ENCODE measurements at places on chromosomes 12 and 14.

GRCh38 chr12:3182426-3182825 is 105.2 kb downstream of the TSPAN9 start:
- ATAC-seq: no peak

DNA sequence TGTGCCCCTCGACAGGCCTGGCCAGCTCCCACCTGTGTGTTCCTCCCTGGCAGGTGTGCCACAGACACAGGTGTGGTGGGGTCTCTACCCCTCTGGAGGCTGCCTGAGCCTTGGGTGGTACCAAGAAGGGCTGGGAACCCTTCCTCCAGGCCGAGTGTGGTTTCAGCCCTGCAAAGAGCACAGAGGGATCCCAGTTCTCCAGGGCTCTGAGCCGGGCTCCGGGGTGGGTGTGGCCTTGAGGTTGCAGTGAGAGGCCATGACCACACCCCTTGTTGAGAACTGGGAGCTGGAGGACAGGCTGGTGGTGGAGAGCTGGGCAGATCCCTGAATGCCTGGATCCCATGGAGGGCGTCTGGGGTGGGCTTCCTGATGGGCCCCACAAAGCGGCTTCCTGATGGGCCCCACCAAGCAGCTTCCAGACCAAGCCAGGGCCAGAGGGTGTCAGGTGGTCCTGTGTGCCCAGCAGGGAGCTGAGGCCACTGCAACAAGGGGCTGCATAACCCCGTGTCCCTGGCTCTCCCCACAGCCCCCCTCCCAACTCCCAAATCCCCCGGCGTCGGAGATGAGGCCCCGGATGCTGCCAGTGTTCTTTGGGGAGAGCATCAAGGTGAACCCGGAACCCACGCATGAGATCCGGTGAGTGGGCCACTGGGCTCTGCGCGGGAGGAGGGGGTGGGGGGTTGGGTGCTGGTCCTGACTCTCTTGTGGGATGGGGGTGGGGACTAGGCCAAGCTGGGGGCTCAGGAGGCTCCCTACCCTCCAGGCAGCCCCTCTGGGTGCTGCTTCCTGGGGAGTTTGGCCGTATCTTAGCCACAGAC is 16.6 kb downstream of the RFLNA start:
- ATAC-seq: no peak

GRCh38 chr14:34013721-34014060 is 62.8 kb upstream of the EGLN3 start:
- no peak for ATAC-seq

DNA sequence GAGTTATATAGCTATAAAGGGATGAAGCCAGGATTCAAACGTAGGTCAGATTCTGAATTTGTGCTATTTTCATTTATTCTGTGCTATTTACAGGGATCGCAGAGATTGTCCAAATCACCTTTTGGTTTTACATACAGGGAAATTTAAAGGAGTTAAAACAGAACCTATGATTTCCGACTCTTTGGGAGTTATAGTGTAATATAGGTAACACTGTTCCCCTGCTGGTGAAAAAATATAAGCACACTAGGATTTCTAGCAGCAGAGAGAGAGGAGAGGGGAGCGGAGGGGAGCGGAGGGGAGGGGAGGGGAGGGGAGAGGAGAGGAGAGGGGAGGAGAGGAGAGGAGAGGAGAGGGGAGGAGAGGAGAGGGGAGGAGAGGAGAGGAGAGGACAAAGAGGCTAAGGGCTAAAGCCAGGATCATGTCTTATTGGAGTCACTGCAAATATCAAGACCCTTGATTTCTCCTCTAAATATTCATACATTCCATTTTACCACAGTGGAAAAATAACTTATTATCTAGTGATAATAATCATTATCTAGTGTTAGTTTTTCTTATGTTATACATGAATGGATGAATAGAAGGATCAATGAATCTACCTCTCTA is 46.2 kb upstream of the KCNH5 start:
- ATAC-seq: no peak

- no peak for ATAC-seq
Measured at GRCh38 chr12:64255249-64255648, 33.2 kb upstream of the KICS2 start.

DNA sequence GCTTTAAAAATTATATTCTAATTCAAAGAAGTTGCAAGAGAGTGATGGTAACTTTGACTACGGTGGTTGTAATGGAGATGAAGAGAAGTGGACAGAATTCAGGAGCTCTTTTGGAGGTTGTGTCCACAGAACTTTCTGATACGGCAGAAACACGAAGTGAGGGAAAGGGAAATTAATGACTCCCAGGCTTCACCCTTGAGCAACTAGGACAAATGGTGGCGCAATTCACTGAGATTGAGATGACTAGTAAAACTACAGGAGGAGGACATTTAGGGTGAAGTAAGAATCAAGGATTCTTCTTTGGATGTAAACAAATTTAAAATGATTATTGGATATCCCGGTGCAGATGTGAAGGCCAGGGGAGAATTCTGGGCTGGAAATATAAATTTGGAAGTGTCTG is 212.6 kb downstream of the PTPRO start:
- no peak for ATAC-seq

DNA sequence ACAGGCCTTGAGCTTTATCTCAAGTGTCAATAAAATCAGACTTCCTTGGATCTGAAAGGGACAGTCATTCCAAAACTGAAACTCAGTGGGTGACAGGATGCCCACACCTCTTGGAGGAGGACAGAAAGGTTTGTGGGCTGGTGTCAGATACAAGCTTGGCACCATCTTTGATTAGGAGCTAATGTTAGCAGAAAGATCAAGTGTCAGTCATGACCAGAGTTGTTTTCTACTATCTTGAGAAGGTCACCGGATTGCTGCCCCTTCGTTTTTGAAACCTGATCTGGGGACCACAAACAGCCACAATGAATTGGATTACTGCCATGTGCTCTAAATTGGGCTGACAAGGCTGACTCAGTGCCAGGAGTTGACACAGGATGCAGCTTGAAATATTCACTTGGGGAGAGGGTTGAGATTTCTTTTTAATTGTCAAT is 88.3 kb downstream of the OTOGL start:
- ATAC-seq: no peak

GRCh38 chr14:63603749-63604277 is 37.9 kb downstream of the WDR89 start:
- no peak for ATAC-seq

DNA sequence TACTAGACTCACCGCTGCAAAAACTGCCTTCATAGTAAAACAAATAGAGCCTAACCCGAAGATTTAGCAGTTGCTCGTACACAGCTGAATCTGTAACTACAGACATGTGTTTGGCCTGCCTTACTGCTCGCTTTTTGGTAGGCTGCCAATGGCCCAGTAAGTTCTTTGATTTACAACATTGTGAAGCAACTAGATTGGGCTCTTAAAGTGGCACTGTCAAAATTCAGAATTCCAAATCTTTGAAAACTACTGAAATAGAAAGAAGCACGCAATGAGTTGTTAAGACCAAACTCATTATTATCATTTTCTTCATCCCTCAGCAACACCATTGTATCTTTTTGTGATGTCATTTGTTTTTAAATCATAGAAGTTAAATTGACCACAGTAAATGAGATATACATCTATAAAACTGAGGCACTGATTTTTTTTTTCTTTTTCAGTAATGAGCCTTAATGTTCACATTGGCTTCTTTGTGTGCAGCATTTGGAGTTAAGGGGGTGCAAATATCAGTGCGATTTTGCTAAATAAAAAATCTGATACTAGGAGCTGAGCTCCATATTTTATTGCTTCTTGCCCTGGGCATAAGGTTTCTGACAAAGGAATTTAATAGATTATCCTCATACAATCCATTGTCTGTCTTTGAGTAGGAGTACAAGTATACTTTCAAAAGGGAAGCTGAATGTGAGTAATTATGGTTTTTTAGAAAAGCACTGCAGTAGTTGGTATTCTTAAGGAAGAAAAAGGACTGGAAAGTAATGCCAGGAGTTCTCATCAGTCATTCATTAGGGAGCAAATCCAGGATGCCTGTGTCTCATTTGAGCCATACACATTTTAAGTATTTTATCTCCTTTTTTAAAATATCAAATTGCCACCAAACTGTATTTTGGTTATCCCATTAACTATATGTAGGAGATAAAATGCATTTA is 138.5 kb downstream of the KICS2 start:
- ATAC-seq: no peak

DNA sequence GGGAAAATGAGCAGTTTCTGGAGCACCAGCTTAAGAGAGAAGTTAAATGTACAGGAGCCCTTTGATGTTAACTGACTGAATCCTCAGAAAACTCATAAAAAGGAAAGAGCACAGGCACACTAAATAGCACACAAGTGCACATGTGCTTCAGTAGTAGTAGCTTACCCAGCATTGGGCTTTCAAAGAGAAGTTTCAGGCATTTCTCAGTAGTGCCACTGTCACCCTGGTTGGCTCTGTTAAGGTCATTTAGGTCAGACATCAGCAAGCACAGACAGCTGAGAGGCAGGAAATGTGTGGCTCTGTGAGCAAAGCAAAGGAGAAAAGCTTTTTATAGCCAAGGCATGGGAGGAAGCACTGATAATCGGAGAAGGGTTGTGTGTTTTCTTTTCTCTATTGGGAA is 96.3 kb upstream of the HIF1A start:
- no peak for ATAC-seq

DNA sequence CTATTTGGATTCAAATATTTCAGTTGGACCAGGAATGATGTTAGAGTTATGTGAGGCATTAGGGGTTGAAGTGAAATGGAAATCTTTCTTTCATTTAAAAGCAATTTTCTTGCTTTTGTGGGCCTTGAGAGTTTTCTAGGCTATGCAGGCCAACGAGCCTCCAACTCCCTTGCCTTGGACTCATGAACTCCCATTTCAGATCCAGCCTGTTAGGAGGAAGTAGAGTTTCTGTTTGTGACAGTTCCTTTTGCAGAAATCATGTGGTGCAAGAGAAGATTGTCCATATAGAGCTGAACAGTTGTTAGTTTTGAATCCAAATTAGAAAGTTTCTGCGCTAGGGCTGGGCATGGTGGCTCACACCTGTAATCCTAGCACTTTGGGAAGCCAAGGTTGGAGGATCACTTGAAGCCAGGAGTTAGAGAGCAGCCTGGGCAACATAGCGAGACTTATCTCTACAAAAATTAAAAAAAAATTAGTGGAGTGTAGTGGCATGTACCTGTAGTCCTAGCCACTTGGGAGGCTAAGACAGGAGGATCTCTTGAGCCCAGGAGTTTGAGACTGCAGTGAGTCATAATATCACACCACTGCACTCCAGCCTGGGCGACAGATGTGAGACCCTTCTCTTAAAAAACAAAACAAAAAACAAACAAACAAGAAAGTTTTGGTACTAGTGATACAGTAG is 47.3 kb upstream of the MED13L start:
- ATAC-seq: no peak

DNA sequence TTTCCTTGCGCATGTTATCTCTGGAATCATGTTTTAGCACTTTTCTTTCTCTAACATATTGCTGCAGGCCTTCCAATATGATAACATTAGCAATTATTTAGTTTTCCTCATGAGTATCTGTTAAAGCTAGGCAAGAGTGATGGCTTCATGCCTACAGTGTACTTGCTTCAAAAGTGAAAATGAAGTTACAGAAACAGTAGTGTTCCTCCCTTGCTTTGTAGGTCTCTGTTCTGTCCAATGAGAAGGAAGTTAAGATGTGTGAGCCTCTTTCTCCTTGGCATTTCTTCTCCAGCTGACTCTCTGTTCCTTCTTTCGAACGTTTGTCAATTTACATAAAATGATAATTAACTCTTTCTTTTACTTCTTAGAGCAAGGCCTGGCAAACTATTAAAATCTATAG is 22.2 kb downstream of the LRRIQ1 start:
- ATAC-seq: no peak

GRCh38 chr12:121512561-121512960 is 68.3 kb downstream of the KDM2B start:
- ATAC-seq: no peak

- peak; percentile 100 for ATAC-seq
Measured at GRCh38 chr12:116172224-116172849, 105.2 kb downstream of the MED13L start.

DNA sequence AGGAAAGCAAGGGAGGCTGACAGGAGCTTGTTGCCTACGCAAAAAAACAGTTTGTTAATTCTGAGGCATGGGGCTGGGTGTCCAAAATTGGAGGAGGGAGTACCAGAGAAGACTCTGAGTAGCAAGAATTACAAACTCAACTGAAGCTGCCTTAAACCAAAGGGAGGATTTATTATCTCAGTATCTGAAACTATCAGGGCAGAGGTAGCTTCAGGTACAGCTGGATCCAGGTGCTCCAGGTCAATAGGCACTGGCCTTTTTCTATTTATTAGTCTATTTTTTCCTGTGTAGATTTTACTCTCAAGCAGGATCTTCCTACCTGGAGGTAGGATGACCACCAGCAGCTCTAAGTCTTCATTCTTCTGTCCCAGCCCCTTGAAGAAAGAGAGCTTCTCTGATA is 135.3 kb upstream of the NCOR2 start:
- no peak for ATAC-seq

DNA sequence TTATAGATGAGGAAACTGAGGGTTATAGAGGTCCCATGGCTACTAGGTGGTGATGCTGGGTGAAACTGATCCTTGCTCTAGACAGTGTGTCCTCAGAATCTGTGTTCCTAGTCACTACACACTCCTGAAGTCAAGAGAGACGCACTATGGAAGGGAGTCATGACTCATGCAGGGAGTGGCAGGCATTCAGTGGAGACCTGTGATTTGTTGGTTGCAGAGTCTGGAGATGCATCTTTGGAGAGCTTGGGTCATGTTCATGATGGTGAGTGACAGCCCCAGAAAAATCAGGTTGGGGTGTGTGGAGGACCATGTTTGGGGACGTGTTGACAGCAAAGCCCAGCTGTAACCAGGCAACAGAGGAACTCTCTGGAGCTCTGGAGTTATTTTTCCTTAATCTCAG is 38.0 kb upstream of the FBXO21 start:
- ATAC-seq: no peak

- no peak for ATAC-seq
Measured at GRCh38 chr14:101604228-101604934, 43.1 kb downstream of the DIO3 start.

DNA sequence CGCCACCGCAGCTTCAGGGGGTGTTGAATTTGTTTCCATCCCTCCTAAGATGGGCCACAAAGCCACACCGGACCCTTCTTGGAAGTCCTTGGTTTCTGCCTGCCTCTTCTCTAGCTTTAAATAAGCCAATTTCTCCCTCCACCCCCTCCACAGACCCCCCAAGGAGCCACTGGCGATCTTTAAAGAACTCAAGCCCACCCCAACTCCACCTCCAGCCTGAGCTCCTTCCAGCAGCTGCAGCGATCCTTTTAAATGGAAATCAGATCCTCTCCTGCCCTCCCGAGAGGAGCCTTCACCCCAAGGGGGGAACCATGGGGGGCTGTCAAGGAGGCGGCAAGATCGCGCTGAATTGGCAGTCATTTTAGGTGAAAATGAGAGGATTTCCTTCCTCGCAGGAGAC is 133.1 kb downstream of the NCOR2 start:
- ATAC-seq: no peak
